ENCODE measurements at places on chromosomes 1 and 21.

DNA sequence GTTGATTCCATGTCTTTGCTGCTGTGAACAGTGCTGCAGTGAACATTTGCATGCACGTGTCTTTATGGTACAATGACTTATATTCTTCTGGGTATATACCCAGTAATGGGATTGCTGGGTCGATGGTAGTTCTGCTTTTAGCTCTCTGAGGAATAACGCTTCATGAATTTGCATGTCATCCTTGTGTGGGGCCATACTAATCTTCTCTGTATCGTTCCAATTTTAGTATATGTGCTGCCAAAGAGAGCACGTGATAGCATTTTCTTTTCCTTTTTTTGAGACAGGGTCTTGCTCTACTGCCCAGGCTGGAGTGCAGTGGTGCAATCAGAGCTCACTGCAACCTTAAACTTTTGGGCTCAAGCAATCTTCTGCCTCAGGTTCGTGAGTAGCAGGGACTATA, 24.9 kb upstream of the MAP1LC3C start:
- no peak for DNase-seq

GRCh38 chr1:59697150-59697800, 117.5 kb upstream of the HOOK1 start:
- DNase-seq = peak; percentile 46

DNA sequence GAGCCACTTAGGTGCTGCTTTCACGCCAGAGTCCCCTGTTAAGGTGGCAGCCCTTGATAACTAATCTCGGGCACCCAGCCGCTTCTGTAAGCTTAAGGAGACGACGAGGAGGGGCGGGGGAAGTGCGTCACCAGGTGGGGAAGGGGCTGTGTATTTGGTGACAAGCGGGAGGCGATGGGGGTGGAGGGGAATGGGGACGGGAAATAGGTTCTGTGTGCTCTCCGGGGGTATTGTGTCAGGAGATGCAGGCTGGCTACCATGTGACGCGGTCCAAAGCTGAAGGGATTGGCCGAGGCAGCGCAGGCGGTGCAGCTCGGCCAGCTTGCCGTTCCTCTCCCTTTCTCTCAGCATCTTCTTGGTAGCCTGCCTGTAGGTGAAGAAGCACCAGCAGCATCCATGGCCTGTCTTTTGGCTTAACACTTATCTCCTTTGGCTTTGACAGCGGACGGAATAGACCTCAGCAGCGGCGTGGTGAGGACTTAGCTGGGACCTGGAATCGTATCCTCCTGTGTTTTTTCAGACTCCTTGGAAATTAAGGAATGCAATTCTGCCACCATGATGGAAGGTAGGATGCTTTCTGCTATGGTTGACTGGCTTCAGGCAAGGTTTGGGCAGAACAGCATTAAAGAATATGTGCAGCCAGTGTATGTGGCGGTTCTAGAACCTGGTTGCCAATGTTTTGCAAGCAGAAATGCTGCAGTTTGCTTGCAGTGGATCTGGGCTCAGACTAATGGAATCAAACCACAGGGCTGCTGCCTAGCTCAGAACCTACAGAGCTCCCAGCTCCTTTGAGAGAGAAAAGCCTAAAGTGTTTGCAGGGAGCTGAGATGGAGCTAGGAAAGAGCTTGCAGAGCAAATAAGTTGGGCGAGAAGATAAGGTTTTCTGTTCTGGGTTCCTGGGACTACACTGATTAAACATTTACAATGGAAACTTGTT, at the start of gene SGIP1:
SGIP1 (plus strand) TSS at position 350 of the 937 bp plus-strand sequence; CDS start at position 556, 206 bp downstream.
- DNase-seq = peak; percentile 85

DNA sequence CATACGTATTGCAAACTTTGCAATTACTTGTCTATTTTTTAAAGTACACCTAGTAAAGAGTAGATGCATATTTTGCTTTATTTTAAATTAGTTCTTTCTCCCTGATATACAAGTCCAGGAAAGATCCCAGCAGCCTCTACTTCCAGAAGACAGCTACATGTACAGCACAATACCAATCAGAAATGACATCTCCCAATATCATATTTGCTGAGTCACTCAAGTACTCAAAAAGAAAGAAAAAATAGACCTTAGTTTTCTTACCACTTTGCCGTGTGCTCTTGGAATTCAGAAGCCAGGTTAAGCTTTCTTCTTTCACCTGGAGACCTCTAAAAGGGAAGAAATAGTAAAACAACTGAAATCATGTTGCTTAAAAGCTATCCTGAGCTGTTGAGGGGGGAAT, 412.6 kb upstream of the RUNX1 start:
- DNase-seq = no peak

- no peak for DNase-seq
These were observed 32.8 kb upstream of the BACH1 start for GRCh38 chr21:29265690-29266479.

DNA sequence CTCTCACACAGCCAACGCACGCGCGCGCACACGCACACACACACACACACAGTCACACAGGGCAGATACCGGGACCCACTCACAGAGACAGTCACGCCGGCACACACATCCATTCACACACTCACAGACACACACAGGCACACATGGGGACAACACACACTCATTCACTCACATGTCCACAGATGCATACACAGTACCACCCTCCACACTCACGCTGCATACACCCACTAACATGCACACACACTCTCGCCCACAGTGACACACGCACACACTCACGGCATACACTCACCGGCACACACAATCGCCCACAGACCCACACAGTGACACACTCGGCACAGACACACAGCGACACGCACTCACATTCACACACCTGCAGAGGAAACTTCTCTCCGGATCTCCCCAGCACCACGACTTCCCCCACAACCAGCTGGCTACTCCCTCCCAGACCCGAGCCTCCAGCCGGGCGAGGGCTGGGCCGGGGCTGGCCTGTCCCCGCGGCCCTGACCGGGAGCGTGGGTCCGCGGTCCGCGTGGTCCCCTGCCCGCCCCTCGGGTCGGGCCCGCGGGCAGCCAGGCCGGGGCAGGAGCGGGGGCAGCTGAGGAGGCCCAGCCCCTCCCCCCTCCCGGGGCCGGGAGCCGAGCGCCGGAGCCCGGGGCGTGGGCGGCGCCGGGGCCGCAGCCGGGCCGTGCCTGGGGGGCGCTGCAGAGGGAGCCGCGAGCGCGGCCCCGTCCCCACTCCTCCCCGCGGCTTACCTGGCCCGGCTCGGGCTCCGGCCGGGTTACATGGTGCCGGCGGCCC, 552 bp downstream of the DLGAP3 start:
- DNase-seq = peak; percentile 11

Measured in adipocyte (in vitro differentiated cells).